NCI-H1092 treated with DMSO at 0.1 percent for 48 hours (cell line): ENCODE measurements at places on chromosomes 13 and 19.
A peak's percentile ranks its signal among the peaks of the same experiment; 100 is the strongest.

DNA sequence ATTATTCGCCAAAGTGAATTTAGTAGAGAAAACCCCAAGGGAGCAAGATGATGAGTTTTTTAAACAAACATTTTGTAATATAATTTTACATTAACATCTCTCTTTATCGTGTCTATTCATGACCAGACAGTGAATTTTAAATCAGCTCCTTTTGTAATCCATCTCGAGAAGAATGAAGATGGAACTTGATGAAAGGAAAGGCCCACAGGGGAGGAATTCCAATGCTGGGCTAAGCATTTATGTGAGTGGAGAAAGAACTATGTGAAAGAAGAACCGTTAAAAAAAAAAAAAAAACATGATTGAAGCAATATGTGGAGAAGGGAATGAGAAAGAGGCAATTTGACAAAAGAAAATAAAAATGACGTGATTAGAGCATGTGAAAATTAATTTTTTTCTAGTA, 170.6 kb downstream of the KCTD12 start:
- no peak for DNase-seq

GRCh38 chr19:54014920-54015560, 23.6 kb downstream of the CACNG6 start:
- DNase-seq: peak; percentile 41

DNA sequence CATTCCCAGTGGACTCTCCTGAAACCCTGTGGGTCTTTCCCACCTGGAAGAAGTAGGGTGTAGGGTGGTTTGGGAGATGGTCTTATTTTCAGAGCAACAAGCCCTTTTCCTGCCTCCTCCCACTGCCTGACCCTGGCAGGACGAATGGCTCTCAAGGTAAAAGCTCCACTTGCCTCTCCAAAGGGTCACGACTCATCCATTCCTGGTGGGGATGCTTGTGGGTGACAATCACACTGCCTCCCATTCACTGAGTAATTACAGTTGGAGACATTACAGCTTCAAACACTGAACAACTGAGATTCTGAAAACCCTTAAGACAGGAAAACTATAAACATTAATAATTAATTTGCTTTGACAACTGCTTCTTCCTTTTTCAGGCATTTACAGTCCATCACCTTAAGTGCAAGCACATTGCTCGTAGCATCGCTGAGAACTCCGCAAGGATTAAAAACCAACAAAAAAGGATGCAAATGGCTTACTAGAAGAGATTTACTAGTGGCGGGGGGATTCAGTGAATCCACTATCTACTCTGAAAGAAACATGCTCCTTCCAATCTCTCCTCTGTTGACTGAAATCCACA, 199.6 kb upstream of the IRS2 start:
- DNase-seq: no peak

DNA sequence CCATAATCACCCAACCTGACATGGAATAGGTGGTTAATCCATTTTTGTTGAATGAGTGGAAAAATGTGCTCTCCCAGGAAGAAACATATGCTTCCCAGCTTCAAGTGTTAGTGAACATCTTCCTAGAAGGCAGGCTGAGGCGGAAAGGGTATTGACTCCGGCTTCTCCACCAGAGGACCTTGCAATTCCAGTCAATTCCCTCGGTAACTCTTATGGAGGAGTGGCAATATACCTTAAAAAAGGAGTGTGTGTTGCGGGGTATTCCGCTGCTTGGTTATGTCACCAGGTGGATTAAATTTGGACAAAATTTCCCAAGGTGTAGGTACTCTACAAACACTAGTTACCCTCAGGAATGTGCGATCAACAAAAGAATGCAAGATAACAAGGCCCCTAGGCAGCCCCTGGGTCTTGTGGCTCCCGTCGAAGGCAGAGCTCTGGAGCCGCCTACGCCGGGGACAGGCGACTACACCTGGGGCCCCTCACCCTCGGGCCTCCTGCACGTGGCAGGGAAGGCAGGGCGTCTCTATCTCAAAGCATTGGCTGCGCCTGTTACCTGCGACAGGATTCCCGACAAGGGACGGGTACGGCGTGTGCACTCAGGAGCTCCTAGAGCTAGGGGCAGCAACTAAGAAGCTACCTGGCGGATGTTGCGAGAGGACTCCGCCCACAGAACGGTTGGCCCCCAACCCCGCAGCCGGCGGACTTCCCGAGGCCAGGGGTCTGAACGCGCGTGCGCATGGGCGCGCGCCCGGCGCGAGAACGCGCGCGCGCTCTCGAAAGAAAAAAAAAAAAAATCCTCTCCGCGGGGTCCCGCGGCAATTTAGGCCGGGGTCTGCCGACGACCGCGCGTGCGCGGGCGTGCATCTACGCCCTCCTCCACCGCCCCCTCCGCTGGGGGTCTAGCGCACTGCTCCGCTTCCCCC, at the start of gene WDR87:
WDR87 (minus strand) TSS at position 649 of the 923 bp plus-strand sequence. CDS start 8,355 bp downstream, outside the sequence.
- peak; percentile 51 for DNase-seq

DNA sequence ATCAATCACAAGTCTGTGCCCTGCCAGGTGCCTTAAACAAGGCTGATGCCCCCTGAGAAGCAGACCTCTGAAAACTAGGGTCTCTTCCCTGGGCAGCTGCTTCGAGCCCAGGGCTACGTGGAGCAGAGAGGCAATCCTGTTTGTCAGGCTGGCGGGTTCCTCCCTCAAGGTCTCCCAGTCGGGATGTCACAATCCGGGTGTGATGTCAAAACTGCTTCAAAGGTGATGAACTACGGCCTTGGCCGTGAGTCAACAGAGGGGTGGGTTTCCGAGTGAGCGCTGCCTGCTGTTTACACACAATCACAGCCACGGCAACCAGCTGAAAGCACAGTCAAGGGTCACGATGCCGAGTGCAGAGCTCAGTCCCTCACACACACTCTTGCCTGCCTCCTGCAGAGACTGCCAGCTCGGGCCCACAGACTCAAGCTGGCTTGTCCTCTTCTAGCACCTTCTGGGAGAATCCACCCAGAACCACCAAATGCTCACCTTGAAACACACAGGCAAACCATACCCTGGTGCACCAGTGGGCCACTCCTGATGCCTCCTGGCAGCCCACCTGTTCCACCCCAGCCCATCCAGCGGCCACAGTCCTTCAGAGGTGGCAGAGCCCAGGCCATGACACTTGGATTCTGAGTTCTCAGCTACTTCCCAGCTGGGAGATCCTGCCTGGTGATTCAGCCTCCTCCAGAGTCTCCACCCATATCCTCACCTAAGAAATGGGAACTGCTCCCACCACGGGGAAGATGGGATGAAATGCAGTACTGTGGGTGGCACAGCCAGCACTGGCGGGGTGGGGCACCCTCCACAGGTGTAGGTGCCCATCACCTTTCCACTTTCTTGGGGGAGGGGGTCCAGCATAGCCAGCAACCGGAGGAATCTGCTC, 6.8 kb downstream of the ELL start:
- DNase-seq: peak; percentile 38

DNA sequence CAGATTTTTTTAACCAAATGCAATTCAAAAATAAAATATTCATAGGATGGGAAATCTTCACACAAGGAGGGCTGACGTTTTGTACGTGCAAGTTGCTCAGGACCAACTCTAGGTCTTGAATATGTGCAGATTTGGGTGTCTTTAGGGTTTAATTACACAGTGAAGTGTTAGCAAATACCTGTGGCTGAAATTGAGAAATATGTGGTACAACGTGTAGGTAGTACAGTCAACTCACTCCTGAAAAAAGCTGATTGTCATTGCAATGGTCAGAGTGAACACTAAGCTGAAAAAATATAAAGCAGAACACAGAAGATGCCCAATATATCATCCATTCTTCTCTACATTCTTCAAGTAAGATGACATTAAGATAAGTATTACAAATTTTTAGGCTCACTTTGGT, 314.3 kb downstream of the SLITRK1 start:
- no peak for DNase-seq

- DNase-seq: no peak
Observed at GRCh38 chr13:98236197-98236596, 59.1 kb upstream of the RNF113B start.

GRCh38 chr19:35353635-35354034, 4.6 kb upstream of the FFAR3 start:
- DNase-seq: no peak

- no peak for DNase-seq
Observed at GRCh38 chr13:50548586-50548985, 294.9 kb downstream of the DLEU7 start.

GRCh38 chr19:15194938-15195337, 5.9 kb downstream of the NOTCH3 start:
- DNase-seq: no peak

DNA sequence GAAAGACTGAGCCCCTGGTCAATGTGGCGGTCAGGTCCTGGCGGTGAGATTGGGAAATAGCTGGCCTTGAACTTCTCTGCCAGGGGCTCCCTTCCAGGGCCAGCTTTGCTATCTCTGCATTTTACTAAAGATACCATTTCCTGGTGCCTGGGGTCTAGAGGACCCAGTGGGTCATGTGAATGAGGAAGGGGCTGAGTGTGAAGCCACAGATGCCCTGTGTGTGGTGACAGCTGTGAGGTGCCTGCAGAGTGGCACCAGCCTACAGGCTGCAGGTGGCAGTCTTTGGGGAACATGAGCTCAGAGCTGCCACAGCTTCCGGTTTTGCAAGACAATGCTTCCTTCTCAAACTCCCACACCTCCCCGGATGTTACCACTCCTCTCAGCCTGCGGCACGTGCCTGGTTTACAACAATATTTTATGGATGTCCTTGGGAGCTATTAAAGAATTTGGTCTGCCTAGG, 5.2 kb upstream of the MLNR start:
- no peak for DNase-seq

GRCh38 chr13:78460176-78460575, 143.2 kb downstream of the POU4F1 start:
- no peak for DNase-seq

DNA sequence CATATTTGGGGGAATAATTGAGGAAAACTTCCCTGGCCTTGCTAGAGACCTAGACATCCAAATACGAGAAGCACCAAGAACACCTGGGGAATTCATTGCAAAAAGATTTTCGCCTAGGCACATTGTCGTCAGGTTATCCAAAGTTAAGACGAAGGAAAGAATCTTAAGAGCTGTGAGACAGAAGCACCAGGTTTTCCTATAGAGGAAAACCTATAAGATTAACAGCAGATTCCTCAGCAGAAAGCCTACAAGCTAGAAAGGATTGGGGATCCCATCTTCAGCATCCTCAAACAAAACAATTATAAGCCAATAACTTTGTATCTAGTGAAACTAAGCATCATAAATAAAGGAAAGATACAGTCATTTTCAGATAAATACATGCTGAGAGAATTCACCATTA, 114.9 kb downstream of the PIBF1 start:
- no peak for DNase-seq

- peak; percentile 85 for DNase-seq
Observed at GRCh38 chr19:9323557-9323918, 441 bp upstream of the ZNF559 start.

- DNase-seq: no peak
Observed at GRCh38 chr19:44879309-44880065, 11.6 kb upstream of the TOMM40 start.

DNA sequence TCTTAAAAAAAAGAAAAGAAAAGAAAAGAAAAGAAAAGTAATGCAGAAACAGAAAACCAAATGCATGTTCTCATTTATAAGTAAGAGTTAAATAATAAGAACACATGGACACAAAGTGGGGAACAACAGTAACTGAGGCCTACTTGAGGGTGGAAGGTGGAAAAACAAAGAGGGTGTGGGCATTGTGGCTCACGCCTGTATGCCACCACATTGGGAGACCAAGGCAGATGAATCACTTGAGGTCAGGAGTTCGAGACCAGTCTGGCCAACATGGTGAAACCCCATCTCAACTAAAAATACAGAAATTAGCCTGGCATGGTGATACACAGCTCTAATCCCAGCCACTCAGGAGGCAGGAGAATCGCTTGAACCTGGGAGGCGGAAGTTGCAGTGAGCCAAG, 8.1 kb downstream of the ZNF708 start:
- no peak for DNase-seq

DNA sequence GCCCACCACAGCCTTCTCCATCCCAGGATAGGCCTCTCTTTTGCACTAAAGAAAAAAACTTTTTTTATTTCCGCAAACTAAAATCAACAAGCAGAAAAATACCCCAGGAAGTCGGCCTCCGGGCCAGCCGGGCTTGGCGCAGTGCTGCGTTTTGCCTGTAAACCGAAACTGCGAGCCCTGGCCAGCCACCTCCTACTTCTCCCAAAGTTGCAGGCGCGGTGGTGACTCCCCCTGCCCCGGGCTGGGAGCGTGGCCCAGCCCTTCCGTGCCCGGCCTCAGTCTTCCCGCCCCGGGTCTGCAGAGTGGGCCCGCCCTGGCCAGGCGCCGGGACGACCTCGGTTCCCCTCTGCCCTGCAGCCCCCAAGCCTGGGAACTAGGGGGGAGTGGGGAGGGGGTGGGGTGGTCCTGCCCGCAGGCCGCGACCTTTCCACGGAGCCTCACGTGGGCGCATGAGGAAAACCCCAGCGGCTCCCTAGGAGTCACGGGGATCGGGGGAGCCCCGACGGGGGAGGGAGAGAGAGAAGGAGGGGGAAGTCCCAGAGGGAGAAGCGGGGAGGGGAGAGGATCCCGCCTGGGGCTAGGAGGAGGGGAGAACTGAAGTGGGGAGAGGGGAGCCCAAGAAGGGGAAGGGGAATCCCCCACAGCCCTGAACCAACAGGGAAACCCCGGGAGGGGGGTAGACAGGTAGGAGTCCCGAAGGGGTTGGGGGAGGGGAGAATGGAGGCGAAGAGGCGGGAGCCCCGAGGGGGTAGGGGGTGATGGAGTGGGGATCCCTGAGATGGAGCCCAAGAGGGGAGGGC, 3.0 kb downstream of the GADD45B start:
- no peak for DNase-seq

DNA sequence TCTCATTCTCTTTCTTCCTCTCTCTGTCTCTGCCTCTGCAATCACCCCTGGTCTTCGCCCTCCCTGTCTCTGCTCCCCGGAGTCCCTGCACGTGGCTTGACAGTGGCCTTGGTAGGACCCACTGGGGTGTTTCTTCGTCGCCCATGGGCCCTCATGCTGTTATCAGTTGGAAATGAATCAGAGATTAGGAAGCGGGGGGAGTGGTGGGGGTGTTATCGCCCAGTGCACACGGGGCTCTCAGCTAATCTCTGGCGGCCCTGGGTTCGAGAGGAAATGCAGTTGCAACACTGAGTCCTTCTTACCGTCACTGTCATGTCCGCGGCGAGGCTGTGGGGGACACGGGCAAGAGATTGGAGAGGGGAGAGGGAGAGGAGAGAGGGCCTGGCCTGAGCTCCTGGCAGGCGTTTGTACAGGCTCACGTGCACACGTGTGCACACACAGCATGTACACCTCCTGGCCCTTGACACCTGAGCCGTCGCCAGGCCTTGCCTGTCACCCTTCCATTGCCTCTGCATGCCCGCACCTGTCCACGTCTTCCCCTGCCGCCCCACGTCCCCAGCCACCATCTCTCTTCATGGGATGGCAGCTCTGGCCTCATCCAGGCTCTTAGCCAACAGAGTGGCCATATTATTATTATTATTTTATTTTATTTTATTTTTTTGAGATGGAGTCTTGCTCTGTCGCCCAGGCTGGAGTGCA, 37.8 kb upstream of the SLC7A10 start:
- DNase-seq: no peak

DNA sequence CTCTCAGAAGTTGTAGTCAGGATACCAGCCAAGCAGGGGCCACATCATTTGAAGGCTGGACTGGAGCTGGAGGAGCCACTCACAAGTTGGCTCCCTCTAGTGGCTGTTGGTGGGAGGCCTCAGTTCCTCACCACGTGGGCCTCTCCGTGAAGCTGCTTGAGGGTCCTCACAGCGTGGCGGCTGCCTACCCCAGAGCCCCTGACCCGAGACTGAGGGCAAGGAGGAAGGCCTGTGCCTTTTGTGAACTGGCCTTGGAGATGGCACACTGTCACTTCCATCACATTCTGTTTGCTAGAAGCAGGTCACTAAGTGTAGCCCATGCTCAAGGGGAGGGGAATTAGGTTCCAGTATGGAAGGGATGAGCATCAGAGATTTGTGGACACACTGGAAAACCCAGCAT, 14.6 kb downstream of the GNA11 start:
- DNase-seq: peak; percentile 54

- no peak for DNase-seq
Observed at GRCh38 chr13:48567515-48568369, 34.9 kb upstream of the RCBTB2 start.
